ENCODE measurements at places on chromosomes 4 and X.

DNA sequence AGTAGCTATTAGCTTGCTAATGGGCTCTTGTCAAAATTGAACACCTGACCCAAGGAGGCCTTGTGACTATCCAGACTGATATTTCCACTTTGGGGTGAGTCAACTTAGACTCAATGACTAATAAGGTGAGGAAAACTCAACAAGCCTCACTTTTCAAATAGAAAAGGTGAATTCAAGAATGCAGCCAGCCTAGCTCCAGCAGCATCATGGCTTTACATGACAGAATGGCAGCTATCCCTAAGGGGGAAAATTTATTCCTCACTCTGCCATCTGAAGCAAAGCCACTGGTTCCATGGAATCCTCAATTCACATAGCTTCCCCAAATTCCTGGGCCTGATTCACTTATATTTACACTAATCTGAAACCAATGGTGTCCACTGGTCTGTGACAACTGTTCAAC is 29.1 kb upstream of the RAB9B start:
- DNase-seq = no peak

DNA sequence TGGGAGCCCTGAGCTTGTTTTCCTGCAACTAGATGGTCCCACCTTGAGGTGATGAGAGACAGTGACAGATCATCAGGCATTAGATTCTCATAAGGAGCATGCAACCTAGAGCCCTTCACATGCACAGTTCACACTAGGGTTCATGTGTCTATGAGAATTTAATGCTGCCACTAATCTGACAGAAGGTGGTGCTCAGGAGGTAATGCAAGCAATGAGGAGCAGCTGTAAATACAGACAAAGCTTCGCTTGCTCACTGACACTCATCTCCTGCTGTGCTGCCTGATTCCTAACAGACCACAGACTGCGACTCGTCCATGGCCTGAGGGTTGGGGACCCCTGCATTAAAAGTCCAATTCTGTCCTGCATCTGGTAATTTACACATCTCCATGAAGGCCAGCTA is 141.6 kb downstream of the KCNIP4 start:
- no peak for DNase-seq

DNA sequence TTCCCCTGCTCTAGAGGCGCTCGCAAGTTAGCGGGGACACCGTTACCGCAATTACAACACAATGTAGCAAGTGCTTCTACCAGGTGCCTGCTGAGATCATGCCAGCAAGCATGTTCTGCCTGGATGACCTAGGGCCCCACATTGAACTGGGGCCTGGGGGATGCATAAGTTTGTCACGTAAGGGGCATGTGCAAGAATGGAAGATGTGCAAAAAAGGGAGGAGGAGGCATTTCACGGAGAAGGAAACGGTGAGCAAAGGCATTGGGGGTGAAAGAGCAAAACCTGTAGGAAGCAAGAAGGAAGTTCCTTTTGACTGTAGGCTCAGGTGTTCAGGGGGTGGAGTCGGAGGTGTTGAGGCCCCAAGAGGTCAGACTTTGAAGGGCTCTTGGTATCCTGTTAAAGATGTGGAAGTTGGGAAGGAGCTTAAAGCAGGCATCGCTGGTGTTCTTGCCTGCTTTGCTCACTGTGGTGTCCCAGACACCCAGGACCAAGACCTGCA is 602 bp upstream of the SCARB2 start:
- DNase-seq = no peak

- no peak for DNase-seq
Observed at GRCh38 chrX:65755786-65756185, 88.3 kb downstream of the MSN start.

DNA sequence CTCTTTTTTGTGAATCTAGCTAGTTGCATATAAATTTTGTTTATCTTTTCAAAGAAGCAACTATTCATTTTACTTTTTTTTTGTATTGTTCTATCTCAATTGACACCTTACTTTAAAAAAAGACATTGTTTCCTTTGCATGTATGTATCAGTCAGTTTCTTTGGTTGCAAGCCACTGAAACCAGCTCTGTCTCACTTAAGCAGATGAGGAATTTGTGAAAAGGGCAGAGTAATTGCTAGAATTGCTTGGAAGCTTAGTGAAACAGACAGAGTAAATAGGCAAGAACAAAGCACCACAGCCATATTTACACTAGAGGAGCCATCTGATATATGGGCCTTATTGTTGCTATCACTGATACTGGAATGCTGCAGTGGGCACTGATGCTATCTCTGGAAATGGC is 231.4 kb upstream of the KLF8 start:
- no peak for DNase-seq

- peak; percentile 77 for DNase-seq
Observed at GRCh38 chrX:68894513-68895340, 65.9 kb downstream of the EFNB1 start.

GRCh38 chr4:114025176-114025777 is 45.8 kb upstream of the ARSJ start:
- no peak for DNase-seq

GRCh38 chr4:124854968-124855367 is 142.4 kb upstream of the ANKRD50 start:
- DNase-seq = no peak

DNA sequence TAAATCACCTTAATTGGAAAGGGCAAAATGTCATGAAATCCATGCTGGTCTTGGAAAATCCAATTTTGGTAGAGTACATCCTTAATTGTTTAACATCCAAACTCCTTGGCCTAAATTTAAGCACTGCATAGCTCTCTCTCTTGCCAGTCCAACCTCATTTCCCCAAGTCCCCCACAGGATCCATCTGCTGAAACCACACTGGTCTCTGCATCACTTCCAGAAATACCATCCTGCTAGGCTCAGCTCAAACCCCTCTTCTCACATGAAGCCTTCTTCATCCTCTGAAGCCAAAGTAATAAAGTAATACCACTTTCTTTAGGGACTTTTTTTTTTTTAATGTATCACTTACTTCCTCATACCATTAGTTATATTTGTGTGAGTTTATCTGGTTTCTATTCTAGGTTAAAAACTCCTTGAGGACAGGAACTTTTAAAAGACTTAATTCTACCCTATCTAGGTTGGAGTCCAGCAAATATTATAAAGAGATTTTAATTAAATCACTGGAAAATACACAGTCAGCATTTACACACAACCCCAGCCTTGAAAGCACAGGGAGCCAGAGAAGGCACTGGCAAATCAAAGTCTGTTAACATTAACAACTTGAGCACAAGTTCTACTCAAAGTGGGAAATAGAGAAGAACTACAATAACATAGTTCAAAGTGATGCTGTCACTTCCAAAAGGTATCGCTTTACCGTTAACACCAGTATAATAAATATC is 16.7 kb upstream of the KLF3 start:
- no peak for DNase-seq

GRCh38 chr4:55051532-55051931 is 73.9 kb downstream of the KDR start:
- DNase-seq = no peak

DNA sequence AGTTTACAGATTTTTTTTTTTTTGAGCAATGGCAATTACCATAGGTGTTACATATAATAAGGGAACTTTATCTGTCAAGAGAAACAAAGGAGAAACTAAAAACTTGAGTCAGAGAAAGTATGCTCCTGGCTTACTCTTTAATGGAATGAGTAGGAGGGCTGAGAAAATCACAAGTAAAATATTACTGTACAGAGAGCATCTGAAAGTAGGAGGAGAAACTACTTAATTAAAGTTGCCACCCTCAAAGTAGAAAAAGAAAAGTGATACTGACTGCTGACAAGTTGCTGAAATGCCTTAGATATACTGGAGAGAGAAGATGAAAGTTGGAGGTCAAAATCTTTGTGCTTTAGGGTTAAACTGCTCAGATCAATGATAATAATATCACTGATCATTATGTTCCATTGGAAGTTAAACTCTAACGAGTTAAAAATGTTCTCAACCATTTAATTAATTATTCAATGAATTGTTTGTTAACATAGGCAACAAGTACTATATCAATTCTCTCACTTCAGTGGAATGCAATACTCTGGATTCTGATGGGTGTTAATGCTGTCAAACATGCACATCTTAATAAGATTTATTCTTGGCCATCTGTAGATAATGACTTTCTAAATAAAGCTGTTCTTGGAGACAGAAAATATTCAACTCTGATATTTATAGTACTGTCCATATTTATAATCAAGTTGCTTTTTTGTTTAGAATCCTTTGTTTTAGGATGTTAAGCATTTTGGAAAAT is 61.2 kb upstream of the CAMK2D start:
- DNase-seq = no peak

GRCh38 chrX:8183346-8183745 is 12.3 kb upstream of the VCX2 start:
- no peak for DNase-seq

All from Ammon's horn (tissue), 1 donor.